Activated T-cell treated with anti-CD3 and anti-CD28 coated beads, Interleukin-2, amount 50 U/mL, for 72 hours (primary cell): ENCODE measurements at places on chromosomes 2 and 18.

DNA sequence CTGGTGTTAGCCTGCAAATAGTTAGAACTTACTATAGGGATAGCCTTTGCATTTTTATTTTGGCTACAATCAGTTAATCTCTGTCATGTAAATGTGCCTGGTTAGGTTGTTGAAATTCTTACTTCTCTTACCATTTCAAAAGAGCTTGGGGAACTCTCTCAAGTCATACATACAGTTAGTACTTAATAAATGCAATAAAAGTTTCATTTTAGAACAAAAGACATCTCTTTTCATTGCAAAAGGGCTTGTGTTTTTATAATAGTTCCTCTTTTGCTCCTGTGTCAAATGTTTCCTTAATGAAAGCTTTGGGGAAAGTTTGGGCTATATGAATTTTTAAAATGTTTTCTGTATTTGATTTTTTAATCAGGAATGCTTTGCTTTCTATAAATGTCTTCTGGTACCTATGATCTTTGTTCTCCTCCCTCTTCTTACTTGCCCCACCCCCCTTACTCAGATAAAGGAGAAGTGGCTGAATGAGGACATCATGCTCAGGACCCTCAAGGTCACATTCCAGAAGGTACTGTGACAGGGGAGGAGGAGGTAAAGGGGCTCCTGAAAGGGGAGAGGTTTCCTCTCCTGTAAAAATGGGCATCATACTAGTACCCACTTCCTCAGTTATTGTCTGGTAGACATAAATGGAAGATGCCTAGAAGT lies 13.6 kb downstream of the PTPN18 start:
- DNase-seq: no peak

GRCh38 chr18:25307192-25307591 lies 44.8 kb downstream of the ZNF521 start:
- no peak for DNase-seq

DNA sequence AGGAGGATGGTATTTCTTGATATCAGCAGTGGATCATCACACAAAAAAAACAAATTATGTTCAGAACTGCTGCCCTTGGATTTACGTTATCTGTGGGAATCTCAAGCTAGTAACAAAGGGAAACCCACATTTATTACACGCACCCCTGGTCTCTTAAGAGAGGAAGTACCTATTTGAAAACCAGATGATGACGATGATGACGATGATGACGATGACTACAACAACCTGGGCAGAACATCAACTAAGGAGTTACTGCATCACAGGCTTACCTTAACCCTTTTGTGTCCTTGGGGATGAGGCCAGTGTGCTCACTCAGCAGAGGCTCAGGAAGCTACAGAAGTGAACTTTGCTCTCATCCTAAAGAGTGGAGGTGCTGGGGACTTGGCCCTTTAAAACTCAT lies 169.4 kb downstream of the FSHR start:
- no peak for DNase-seq

- DNase-seq: no peak
These were observed 75.1 kb upstream of the TANK start for GRCh38 chr2:161085149-161085548.

- DNase-seq: no peak
These were observed 780.6 kb downstream of the TSN start for GRCh38 chr2:122535960-122536505.

GRCh38 chr2:60623040-60623439 lies 69.6 kb upstream of the BCL11A start:
- no peak for DNase-seq

DNA sequence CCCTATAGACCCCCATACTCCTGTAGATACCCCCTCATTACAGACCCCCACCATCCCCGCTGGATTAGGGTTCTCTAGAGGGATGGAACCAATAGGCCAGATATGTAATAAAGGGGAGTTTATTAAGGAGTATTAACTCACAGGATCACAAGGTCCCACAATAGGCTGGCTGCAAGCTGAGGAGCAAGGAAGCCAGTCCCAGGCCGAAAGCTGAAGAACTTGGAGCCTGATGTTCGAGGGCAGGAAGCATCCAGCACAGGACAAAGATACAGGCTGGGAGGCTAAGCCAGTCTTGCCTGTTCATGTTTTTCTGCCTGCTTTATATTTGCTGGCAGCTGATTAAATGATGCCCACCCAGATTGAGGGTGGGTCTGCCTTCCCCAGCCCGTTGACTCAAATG lies 106.6 kb downstream of the AGAP1 start:
- no peak for DNase-seq

- no peak for DNase-seq
These were observed 5.4 kb downstream of the VIT start for GRCh38 chr2:36701918-36702317.

GRCh38 chr2:219628235-219628985 lies 980 bp downstream of the SLC4A3 start:
- no peak for DNase-seq

- DNase-seq: peak; percentile 17
These were observed at the start of gene IHH for GRCh38 chr2:219060821-219061791. Gene IHH, minus strand, starts transcription at chr2:219060921. Its CDS starts 454 bp downstream, at chr2:219060467.

- DNase-seq: no peak
These were observed 81.4 kb downstream of the DCDC2C start for GRCh38 chr2:3784731-3785130.

DNA sequence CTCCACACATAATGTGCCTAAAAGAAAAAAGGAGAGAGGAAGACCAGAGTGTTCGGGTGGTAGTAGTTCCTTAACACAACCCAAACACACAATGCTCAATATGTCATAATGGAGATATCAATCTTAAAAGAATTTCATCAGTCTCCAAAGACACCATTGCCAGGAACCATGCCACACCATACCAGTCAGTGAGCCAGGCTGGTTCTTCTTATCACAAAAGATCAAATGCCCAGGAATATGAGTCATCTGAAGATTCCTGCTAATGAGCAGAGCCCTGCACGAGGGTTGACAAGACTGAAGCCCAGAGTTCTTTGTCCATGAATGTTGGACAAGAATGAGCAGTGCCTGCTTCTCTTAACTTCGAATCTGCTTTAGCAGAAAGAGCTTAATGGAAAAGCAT lies 262.3 kb downstream of the ZNF516 start:
- DNase-seq: no peak

GRCh38 chr2:68594674-68595492 lies 48.5 kb upstream of the PROKR1 start:
- peak; percentile 40 for DNase-seq

DNA sequence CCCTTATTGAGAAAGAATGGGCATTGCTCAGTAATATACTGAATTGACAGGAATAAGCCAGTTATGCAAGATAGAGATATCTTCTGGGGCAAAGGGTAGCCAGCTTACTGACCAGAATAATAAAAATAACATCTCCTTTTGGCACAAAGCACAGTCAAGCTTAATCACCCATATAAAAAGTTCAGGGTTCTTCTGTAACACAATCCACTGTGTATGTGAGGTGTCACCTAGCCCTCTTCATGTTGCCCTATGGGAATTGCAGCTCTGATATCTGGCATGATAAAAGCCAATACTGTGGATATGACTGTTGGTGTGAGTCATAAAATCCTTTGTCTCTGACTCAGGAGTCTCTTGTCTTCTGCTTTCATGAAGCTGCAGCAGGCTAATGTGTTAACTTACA lies 90.8 kb downstream of the DSEL start:
- DNase-seq: no peak

DNA sequence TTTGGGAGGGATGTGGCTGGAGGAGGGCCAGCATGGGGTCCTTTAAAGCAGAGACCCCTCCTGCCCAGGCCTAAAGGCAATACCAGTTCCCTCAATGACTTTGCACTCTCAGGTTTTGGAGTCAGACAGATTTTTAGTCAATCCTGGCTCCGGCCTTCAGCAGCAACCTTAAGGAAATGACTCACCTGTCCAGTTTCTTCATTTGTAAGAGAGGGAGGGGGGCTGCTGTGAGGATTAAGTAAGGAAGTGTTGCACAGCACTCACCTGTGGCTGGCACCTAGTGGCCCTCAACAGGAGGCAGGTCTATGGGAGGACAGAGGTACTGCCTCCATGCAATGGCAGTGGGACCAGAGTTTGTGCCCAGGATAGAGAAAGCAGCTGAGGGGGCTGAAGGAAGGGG lies 13.7 kb downstream of the CNGA3 start:
- no peak for DNase-seq

GRCh38 chr18:24735624-24736231 lies 275.3 kb downstream of the HRH4 start:
- no peak for DNase-seq

GRCh38 chr2:63712748-63713147 lies 124.0 kb downstream of the MDH1 start:
- DNase-seq: no peak

DNA sequence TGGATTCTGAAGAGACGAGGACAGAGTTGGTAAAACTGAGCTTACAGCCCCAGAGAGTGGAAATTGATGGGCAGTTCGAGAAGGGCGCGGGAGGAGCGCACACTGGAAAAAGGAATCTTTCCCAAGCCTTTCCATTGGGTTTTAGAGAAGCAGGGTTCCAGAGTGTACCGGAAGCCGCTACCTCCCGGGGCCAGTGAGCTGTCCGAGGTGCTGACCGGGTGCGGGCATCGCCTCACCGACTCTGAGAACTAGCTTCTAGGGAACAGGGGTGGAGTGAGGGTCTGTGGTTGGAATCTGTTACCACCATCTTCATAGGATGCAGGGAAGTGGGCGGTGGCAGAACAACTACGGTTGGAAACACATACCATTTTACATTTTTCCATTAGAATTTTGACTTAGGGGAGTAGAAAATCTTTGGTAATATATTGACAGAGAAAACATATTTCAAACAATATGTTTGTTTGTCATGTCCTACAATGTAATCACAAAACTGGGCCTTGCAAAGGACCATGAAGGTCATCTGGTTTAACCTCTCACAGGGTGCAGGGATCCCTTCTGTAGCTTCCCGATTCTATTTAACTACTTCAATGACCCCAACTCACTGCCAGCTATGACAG lies 724 bp downstream of the NMS start:
- DNase-seq: peak; percentile 7

- DNase-seq: no peak
These were observed 69.2 kb downstream of the SS18 start for GRCh38 chr18:26021061-26021754.

DNA sequence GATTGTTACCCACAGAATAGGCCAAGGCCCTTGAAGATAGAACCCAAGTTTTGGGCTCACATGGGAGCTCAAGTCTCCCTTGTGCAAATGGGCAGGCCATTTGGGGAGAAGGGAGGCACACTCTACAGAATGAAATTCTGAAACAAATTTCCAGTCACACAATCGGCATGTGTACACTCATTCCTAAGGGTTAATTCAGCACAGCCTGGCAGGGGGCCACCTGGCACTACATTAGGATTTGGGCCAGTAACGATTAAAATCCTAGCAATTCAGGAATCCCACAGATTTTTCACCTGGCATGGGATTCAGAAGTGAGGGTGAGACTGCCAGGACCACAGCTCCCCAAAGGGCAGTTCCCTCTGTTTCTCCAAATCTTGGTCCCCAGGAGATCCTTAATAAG lies 46.4 kb downstream of the BMP10 start:
- DNase-seq: no peak

- DNase-seq: no peak
These were observed 31.8 kb downstream of the MBD5 start for GRCh38 chr2:148052687-148053086.

DNA sequence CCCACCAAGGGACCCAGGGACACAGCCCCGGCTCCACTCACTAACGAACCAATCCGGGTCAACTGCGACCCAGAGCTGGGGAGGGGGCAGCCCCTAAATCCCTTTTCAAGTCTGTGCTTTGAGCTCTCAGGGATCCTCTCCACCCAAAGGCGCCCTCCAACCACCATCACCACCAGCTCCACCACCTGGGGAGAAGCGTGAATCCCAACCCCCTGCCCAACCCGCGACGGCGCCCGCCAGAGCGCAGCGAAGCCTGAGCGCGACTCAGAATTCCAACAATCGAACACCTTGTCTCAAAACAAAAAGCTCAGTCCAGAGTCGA lies 497 bp downstream of the DSC3 start:
- DNase-seq: no peak

- DNase-seq: no peak
These were observed 8.3 kb downstream of the C2orf81 start for GRCh38 chr2:74413001-74413698.

GRCh38 chr2:135386993-135387392 lies 144.0 kb downstream of the ZRANB3 start:
- DNase-seq: no peak

DNA sequence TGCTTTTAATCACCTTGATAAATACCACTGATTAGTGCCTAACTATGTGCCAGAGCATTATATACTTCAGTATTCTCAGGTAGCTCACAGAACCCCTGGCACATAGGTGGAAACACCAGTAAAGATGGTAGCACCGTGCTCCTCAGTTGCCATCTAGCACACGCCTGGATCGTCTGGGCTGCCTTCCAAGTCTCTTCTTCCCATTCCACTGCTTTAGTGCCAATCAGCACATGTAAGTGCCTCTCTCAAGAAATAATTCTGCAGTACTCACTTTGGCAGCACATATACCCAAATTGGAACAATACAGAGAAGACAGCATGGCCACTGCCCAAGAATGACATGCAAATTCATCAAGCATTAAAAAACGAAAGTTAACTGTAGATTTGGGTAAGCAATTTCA lies 13.0 kb downstream of the POLR2D start:
- DNase-seq: no peak
